Neural crest cell (in vitro differentiated cells): ENCODE measurements at places on chromosomes 5 and 9. TPM values are rescaled to one million over a fixed set of nuclear protein-coding genes. Genes with fewer than 3 reads are reported as not detected.

- no peak for DNase-seq
- no peak overlapping the region for H3K4me3 ChIP-seq
- H3K27me3 ChIP-seq: no peaks in the 10 kb centered on the region
- peaks cover 10% of the 10 kb centered on the region for H3K4me1 ChIP-seq
- H3K27ac ChIP-seq: no peak overlapping the region
- no peaks in the 10 kb centered on the region for H3K36me3 ChIP-seq
Measured at GRCh38 chr5:133897431-133897830, 71.0 kb downstream of the C5orf15 start.

DNA sequence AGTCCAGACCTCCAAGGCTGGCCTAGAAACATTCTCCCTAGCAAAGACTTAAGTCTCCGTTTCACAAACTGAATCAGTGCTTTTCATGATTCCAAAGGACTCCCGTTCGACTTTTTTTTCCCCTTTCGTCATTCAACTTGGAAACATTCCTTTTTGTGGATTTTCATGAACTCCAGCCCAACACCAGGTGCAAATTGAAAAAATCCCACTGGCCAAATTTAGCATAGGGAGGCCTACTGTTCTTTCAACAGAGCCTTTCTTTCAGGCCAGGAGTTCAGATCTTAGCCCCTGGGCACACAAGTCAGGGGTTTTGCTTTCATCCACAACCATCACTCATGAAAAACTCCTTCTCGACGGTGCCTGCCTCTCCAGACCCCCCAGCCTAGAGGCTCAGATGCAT lies 285.3 kb downstream of the PIK3R1 start:
- DNase-seq: peak; percentile 20
- peaks cover 54% of the 10 kb centered on the region for H3K4me1 ChIP-seq
- no peaks in the 10 kb centered on the region for H3K27me3 ChIP-seq
- peak overlapping the region; percentile 78 for H3K4me3 ChIP-seq

DNA sequence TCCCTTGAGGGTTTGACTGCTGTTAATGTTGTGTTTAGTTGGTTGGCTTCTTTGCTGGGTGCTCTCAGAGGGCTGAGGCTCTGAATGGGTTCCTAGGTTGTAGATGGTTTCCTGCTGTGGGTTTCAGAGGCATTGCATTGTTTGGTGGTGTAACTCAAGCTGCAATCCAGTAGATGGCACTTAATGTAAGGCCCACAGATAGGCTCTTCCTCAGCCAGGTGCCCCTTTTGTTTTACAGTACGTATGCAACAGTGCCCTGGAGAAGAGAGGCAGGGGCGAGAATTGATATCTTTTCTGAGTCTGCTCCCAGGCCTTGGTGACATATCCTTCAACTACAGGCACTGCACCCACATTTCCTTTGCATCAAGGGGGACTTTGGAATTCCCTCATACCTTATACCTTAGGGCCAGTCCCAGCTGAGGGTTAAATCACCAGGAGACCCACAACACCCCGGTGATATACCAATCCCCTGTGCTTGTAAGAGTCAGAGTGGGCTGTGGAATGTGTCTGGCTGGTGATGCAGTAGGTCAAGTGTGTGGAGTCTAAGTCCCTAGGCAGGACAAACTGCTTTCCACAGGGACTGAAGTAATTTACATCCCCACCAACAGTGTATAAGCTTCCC lies 7.0 kb upstream of the UGT3A2 start:
- no peak overlapping the region for H3K4me3 ChIP-seq
- H3K27ac ChIP-seq: no peak overlapping the region
- DNase-seq: no peak
- no peaks in the 10 kb centered on the region for H3K36me3 ChIP-seq

GRCh38 chr5:168270476-168270875 lies 21.0 kb upstream of the WWC1 start:
- peaks cover 21% of the 10 kb centered on the region for H3K27me3 ChIP-seq
- H3K27ac ChIP-seq: no peak overlapping the region
- no peaks in the 10 kb centered on the region for H3K36me3 ChIP-seq
- peaks cover 18% of the 10 kb centered on the region for H3K4me1 ChIP-seq

DNA sequence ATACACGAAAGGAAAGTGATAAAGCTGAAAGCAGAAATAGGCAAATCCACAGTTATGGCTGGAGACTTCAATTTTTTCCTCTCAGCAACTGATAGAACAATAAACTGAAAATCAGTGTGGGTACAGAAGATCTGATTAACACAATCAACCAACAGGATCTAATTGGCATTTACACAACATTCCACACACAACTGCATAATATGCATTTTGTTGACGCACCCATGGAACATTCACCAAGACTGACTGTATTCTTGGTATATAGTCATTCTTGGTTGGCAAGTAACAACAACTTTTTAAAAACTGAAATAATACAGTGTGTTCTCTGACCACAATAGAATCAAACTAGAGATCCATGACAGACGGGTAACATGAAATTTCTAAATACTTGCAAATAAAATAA lies 218.7 kb upstream of the S1PR3 start:
- H3K36me3 ChIP-seq: no peaks in the 10 kb centered on the region
- no peak overlapping the region for H3K27ac ChIP-seq
- no peak overlapping the region for H3K4me3 ChIP-seq
- peaks cover 48% of the 10 kb centered on the region for H3K4me1 ChIP-seq

DNA sequence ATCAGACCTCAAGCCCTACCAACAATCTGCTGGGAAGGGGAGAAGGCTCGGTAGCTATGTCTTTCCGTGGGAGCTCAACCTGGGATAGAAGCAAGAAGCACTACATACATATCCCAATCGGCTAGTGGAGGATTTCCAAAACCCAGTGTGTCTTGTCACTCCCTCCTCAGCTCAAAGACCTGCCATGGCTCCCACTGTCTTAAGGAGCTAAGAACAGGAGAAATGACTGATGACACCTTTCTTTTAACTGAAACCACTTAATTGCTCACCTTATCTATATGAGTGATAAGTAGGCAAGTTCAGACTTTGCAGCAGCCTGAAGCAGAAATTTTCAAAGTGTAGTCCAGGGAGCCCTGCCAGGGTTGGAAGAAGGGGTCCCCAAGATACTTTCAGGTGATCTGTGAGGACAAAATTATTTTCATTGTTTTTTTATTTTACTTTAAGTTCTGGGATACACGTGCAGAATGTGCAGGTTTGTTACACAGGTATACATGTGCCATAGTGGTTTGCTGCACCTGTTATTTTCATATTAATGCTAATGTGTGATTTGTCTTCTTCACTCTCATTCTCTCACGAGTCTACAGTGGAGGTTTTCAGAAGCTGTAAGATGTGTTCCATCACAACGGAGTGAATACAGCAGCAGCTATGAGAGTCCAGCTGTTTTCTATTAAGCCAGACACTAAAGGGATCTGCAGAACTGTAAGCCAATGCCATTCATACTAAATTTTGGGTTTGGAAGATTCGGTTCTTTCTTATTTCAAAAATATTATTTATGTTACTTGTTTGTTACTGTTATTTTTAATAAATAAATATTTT lies 41.4 kb downstream of the PAX5 start:
- H3K36me3 ChIP-seq: peaks cover 10% of the 10 kb centered on the region
- DNase-seq: no peak
- peaks cover 59% of the 10 kb centered on the region for H3K27me3 ChIP-seq
- H3K4me1 ChIP-seq: peaks cover 28% of the 10 kb centered on the region
- no peak overlapping the region for H3K4me3 ChIP-seq

DNA sequence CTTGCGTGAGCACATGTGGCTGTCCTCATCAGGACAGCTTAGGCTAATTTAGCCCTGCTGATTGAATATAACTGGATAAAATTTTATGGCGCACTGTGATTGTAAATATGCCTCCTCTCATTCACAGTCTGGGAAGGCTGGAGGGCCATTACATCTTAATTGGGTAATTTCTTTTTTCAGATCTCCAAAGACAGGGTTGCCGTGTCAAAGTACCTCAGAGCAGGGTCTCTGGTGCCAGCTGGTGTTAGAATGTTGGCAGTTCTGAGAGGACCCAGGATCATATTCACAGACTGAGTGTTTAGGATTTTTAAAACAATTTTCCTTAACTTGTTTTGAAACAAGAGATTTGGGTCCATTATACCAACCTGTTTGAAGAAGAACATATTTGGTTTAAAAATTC lies 455.7 kb upstream of the TLE4 start:
- H3K4me1 ChIP-seq: peaks cover 38% of the 10 kb centered on the region
- no peak overlapping the region for H3K4me3 ChIP-seq
- peaks cover 2% of the 10 kb centered on the region for H3K36me3 ChIP-seq
- H3K27ac ChIP-seq: peak overlapping the region; percentile 95
- no peaks in the 10 kb centered on the region for H3K27me3 ChIP-seq

- no peaks in the 10 kb centered on the region for H3K27me3 ChIP-seq
- peak overlapping the region; percentile 0 for H3K27ac ChIP-seq
- H3K4me3 ChIP-seq: no peak overlapping the region
- H3K4me1 ChIP-seq: peaks cover 48% of the 10 kb centered on the region
- H3K36me3 ChIP-seq: no peaks in the 10 kb centered on the region
Measured at GRCh38 chr9:105963343-105964099, 269.2 kb downstream of the TMEM38B start.

DNA sequence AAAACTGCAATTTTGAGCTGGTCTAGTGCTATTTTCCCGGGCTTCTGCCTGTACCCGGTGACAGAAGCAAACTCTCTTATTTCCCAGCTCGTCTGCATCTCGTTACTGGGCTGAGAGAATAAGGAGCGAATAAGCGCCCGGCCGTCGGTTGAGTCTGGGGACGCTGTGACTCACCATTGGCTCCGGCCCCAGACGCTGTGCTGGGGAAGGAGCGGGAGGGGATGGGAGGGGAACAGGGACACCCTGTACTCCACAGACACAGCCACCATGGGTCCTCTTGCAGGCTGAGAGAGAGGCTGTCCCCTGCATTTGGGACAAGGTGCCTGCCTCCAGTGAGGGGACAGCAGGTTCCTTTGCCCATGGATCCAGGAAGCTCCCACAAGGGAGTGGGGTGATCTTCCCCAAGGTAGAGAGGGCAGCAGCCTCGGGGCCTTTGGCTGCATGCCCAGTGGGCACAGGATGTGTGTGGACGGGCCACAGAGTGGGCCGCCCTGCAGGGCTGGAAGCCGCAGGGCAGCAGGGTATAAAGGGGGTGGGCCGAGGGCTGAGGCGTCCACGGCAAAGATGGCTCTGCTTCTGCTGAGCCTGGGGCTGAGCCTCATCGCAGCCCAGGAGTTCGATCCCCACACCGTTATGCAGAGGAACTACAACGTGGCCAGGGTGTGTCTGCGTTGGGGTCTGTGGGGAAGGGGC lies at the start of gene LCN9:
Gene LCN9 (plus strand): TSS at position 552 of the 693 bp plus-strand sequence. CDS start 13 bp downstream, at position 565.
- H3K27me3 ChIP-seq: no peaks in the 10 kb centered on the region
- H3K4me1 ChIP-seq: peaks cover 8% of the 10 kb centered on the region
- DNase-seq: no peak
- no peak within 1 kb of the TSS for H3K27ac ChIP-seq
- H3K4me3 ChIP-seq: no peak within 1 kb of the TSS

GRCh38 chr9:105419816-105420597 lies 27.8 kb upstream of the FSD1L start:
- H3K36me3 ChIP-seq: no peaks in the 10 kb centered on the region
- no peak overlapping the region for H3K27ac ChIP-seq
- H3K4me1 ChIP-seq: peaks cover 11% of the 10 kb centered on the region

GRCh38 chr5:133450286-133450685 lies 162.1 kb downstream of the FSTL4 start:
- H3K27me3 ChIP-seq: no peaks in the 10 kb centered on the region
- H3K4me3 ChIP-seq: no peak overlapping the region
- H3K27ac ChIP-seq: no peak overlapping the region
- H3K4me1 ChIP-seq: peaks cover 6% of the 10 kb centered on the region
- no peak for DNase-seq
- H3K36me3 ChIP-seq: no peaks in the 10 kb centered on the region

GRCh38 chr9:34125681-34126206 lies 754 bp downstream of the DCAF12 start:
- H3K36me3 ChIP-seq: peaks cover 11% of the 10 kb centered on the region
- H3K27ac ChIP-seq: peak overlapping the region; percentile 96
- no peaks in the 10 kb centered on the region for H3K27me3 ChIP-seq
- peak overlapping the region; percentile 99 for H3K4me3 ChIP-seq

- H3K27me3 ChIP-seq: peaks cover 10% of the 10 kb centered on the region
- no peak overlapping the region for H3K4me3 ChIP-seq
- no peaks in the 10 kb centered on the region for H3K36me3 ChIP-seq
Measured at GRCh38 chr5:138972230-138972629, 97.1 kb upstream of the LRRTM2 start.

- H3K36me3 ChIP-seq: peaks cover 12% of the 10 kb centered on the region
- H3K27ac ChIP-seq: no peak overlapping the region
Measured at GRCh38 chr5:41809128-41809527, 61.1 kb downstream of the OXCT1 start.

GRCh38 chr5:117888688-117889087 lies 1099.7 kb downstream of the DTWD2 start:
- H3K27me3 ChIP-seq: no peaks in the 10 kb centered on the region
- no peaks in the 10 kb centered on the region for H3K36me3 ChIP-seq
- no peak overlapping the region for H3K4me3 ChIP-seq
- DNase-seq: no peak

- DNase-seq: no peak
- no peaks in the 10 kb centered on the region for H3K4me1 ChIP-seq
- H3K36me3 ChIP-seq: no peaks in the 10 kb centered on the region
- H3K4me3 ChIP-seq: no peak overlapping the region
Measured at GRCh38 chr9:124078641-124079040, 67.1 kb downstream of the LHX2 start.

DNA sequence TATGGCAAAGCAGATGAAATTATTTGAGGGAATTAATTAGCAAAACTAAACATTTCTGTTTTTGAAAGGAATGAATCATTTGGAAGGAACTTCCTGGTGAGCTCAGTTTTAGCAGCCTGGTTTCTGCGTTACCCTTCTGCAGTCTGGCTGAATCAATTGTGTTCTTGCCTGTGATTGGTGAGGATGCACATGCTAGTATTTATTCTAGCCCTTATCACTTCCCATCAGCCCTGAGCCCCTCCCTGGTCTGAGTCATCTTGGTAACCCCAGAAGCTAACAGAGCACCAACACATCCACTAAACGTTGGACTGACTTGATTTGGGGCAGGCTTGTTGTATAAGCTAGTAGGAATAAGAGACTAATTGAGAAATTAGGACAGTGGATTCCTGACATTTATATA lies 6.6 kb downstream of the TJP2 start:
- H3K27ac ChIP-seq: no peak overlapping the region
- no peak overlapping the region for H3K4me3 ChIP-seq
- peaks cover 17% of the 10 kb centered on the region for H3K27me3 ChIP-seq
- H3K4me1 ChIP-seq: peaks cover 3% of the 10 kb centered on the region
- H3K36me3 ChIP-seq: no peaks in the 10 kb centered on the region
- no peak for DNase-seq

DNA sequence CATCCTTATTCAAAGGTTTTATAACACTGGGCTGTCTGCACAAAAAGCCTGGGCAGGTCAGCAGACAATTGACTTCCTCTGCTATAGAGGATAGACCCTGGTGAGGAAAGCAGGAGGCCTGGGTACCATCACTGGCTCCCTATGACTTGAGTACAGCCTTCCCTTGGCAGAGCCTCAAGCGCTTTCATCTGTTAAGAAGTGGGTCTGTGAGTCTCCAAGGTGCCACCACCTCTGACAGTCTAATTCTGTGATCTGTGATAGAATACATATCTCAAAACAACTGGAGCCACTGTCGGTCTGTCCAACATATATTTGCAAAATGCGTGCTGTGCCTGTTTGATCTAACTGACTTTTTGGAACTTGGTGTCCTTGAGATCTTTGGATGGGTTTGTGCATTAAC lies 52.2 kb downstream of the C9orf152 start:
- no peak overlapping the region for H3K27ac ChIP-seq
- H3K27me3 ChIP-seq: no peaks in the 10 kb centered on the region
- H3K4me1 ChIP-seq: peaks cover 29% of the 10 kb centered on the region
- H3K4me3 ChIP-seq: no peak overlapping the region
- H3K36me3 ChIP-seq: peaks cover 14% of the 10 kb centered on the region

Gene SLIT3
- 12.6 and 13.3 TPM in 2 replicates for total RNA-seq

Gene NR5A1
- 0.35 and 0.50 TPM in 2 replicates for total RNA-seq

Gene GDNF
- 0.30 and 0.65 TPM in 2 replicates for total RNA-seq

Gene C9orf43
- 0.68 and 0.77 TPM in 2 replicates for total RNA-seq

Gene FAM163B
- not detected in 2 replicates for total RNA-seq

Gene MYO10
- total RNA-seq: 93.4 and 94.4 TPM in 2 replicates

Gene GDF9
- 0.49 and 0.89 TPM in 2 replicates for total RNA-seq
